ENCODE measurements at places on chromosomes 2 and 18.

DNA sequence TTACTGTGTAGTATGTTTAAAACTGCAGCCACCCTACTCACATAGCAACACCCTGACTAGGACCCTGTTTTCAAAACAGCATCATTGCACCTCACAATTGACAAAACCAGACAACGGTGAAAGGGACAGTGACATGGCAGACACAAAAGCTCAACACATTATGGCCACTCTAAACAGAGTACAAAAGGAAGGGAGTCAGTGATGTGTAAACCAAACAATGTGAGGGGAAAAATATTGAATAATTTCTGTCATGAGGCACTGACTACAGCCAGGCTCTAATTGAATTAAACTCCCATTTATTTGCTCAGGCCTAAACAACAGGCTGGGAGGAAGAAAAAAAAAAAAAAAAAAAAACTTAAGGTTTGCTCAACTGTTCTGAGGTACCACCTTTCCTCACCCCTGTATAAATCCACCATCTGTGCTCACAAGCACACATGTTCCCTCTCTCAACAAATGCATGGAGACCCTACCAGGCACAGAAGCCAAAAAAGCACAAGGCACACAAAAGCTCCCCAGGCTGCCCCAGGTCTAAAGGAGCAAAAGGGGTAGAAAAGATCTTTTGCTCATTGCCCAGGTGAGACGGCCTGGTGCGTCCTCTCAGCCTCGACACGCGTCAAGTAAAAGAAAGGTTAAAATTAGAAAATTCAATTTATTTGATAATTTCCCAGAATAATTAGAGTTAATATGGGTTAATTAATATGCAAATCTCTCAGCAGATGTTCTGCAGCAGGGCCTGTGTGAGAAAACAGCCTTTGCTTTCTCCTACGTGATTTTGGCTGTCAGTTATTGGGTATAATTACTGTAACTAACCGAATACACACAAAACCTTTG, 80.9 kb downstream of the ZEB2 start:
- DNase-seq, result no peak

- no peak for DNase-seq
Measured at GRCh38 chr18:48814490-48815178, 136.1 kb downstream of the SMAD7 start.

DNA sequence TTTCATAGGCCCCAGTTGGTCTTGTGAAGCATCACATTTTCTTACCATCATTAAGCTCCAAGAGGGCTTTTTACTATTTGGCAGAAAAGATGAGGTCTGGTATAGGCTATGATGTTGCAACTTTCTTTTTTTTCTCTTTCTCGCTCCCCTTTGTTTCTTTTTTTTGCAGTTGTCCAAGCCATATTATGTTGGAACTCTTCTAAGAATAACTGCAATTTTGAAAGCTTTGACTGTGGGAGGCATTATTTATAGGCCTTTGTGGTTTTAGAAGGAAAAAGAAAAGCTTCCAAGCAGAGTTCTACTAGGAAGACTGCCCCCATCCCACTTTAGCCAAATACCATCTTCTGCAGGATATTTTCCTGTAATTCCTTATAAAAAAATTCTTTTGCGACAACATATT, 571.6 kb downstream of the ARHGAP15 start:
- no peak for DNase-seq

- DNase-seq, result no peak
Measured at GRCh38 chr2:240229603-240230235, 89.3 kb upstream of the OTOS start.

GRCh38 chr2:205776139-205776538, 93.8 kb downstream of the NRP2 start:
- DNase-seq, result peak; percentile 39

DNA sequence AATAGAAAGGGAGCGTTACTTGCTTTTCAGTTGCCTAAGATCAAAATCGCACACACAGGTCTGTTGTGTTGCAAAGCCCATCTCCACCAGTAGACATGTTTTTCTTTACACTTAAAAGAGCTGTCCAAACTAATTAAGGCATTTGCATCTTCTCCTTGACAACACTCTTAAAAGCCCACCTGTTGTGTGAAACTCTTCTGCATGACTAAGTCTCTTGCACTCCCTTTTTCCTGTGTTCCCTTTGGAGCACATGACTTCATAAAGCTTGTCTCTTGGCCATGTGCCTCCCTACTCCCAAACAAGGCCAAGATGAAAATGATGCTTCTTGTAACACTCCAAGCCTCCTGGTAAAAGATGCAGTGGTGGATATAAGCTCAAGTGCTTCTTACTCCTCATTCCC, 26.1 kb downstream of the PID1 start:
- DNase-seq, result no peak

- DNase-seq, result no peak
Measured at GRCh38 chr2:58237741-58238140, 3.4 kb downstream of the FANCL start.

DNA sequence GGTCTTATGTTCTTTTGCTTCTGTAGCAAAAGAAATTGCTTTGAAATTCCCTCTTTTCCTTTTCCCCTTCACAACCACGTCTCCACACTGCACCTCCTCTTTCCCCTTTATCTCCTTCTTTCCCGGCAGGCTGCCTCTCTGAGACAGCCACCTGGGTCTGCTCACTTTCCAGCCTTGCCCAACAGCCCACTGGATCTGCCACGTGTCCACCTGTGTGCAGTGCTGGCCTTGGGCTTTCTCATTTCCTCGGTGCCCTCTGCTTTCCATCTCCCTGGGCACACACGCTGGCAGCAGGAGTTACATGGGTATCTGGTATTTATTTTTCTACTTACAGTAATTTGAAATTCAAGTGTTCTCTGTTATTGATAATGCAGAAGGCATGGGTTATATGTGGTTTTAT, 213.4 kb upstream of the LYPD1 start:
- no peak for DNase-seq

GRCh38 chr2:188813857-188814256, 160.3 kb upstream of the COL3A1 start:
- no peak for DNase-seq

GRCh38 chr2:176488431-176488830, 219.2 kb downstream of the MTX2 start:
- no peak for DNase-seq

DNA sequence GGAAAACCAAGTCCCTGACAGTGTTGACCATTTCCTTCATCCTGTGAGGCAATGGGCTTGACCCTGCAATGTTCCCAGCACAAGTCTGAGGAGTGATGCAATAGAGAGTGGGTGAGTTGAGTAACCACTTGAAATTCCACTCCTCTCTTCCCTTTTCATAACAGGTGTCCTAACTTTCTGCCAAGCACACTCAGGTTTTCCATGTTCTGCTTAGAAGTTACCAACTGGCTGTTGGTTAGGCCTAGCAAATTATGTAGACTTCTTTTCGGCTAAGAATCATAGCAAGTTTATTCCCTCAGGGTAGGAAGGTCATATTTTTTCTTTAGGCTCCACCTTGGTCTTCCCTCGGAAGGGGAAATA, 11.5 kb downstream of the GNLY start:
- peak; percentile 74 for DNase-seq

- DNase-seq, result no peak
Measured at GRCh38 chr2:229563388-229563787, 151.0 kb downstream of the DNER start.

GRCh38 chr18:54822872-54823845, 5.1 kb upstream of the RAB27B start:
- peak; percentile 93 for DNase-seq

GRCh38 chr2:62423883-62424458, 82.0 kb downstream of the TMEM17 start:
- DNase-seq, result peak; percentile 19

DNA sequence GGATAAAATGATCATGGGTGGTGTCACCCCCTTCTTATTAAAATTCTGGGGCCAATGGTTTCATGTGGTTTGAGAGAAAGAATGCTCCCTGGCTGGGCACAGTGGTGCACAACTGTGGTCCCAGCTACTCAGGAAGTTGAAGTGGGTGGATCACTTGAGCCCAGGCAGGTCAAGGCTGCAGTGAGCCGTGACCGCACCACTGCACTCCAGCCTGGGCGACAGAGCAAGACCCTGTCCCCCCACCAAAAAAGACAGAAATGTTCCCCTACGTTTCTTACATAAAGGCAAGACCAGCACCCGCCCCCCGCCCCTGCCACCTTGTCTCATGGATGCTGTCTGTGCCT, 53.0 kb upstream of the ID2 start:
- DNase-seq, result no peak

DNA sequence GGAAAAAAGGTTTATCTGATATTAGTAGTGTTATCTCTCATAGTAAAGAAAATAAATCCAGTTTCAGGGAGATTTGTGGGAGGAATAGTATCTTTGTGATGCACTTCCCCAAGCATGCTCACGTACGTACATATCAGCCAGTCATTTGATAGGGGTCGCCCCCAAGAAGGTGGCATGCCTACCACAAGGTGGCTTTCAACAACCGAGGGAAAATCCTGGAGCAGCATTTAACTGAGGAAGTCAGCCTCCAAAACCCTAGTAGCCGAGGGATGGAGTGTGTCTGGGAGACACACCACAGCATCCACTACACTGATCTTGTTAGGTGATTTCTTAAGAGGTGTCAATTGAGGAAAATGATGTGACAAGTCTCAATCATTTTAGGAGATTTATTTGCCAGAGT, 623.9 kb downstream of the NYAP2 start:
- no peak for DNase-seq

- no peak for DNase-seq
Measured at GRCh38 chr18:6039055-6039454, 143.7 kb upstream of the TMEM200C start.

- no peak for DNase-seq
Measured at GRCh38 chr2:3126171-3126910, 251.3 kb downstream of the EIPR1 start.

GRCh38 chr2:238949710-238950345, 101.9 kb downstream of the TWIST2 start:
- no peak for DNase-seq

DNA sequence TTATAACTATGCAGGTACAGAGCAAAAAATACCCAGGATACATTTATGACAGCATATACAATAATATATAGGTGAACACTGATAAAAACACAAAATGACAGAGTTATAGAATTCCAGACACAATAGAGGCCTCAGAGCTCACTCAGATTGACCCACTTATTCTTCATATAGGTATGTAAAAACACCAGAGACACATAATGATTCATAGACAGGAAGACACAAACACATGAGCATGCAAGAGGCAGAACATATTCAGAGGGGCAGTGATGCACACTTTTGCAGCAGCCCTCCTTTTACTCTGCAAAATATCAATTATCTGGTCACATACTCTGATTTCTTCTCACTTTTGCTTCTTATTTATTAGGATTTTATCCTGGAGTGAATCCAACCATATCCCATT, 633.3 kb upstream of the ACVR2A start:
- DNase-seq, result no peak

GRCh38 chr2:83633423-83633822, 825.7 kb downstream of the SUCLG1 start:
- DNase-seq, result no peak

DNA sequence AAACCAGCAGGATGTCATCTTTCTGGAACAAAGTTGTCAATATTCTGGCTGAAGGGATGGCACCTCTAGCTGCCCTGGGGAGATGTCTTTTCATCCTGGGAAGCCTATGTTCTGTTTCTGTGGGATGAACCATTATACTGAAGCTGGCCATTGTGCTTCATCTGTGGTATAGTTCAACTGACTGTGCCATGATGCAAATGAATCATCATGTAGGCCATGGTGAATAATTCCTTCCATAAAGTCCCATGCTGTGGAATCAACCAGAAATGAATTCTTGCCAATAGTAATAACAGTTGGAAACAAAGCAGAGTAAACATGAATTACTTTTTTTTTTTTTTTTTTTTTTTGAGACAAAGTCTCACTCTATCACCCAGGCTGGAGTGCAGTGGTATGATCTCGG, 64.1 kb upstream of the CNGA3 start:
- peak; percentile 27 for DNase-seq

GRCh38 chr2:112782234-112782799, 2.0 kb downstream of the IL1A start:
- DNase-seq, result no peak

DNA sequence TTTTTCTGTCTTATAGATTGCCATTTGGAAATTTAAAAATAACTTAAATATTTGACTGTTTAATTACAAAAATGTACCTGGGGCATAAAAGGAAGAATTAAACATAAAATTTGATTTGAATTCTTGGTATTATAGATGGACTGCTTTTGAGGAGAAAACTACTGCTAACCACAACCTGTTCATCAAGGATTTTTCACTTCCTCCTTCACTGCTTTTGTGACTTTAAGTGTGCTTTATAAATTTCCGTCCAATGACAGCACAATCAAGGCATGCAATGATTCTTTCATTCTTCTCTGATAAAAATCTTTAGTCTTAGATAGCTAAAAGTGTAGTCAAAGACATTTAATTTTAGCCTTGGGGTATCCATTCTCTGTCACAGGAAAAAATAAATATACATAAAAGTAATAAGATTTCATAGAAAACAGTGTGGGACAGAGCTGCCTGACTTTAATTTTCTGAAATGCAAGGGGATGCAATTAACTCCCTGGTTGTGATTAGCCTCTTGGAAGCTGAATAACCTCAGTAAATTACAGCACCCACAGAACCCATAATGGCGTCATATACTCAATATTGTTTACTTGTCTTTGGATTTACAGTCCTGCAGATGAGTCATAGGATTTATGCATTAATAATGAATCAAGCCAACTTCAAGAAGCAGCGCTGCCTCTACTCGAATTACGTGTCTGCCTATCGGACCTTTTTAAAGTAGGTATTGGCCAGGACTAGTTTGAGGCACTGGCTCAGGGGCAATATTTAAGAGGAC, 587.9 kb downstream of the NRXN1 start:
- no peak for DNase-seq

DNA sequence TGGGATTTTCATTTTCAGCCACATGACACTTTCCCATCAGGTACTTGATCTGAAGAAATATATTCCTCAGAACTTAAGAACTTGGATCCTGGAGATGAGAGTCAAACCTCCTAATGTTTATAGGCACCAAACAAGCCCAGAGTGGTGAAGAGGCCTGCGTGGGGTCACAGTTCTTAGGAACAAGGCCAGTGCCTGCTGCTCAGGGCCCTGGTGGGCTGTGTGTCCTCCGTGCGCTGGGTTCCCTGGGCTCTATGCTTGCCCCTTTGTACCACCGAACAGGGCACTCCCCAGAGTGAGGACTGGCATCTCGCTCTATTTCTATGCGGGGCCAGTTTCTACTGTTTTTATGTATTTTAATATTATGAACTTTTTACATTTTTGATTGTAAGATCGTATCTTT, 76.0 kb upstream of the RBM44 start:
- no peak for DNase-seq
